ENCODE measurements at places on chromosomes 6 and 20.
A peak's percentile ranks its signal among the peaks of the same experiment; 100 is the strongest.

DNA sequence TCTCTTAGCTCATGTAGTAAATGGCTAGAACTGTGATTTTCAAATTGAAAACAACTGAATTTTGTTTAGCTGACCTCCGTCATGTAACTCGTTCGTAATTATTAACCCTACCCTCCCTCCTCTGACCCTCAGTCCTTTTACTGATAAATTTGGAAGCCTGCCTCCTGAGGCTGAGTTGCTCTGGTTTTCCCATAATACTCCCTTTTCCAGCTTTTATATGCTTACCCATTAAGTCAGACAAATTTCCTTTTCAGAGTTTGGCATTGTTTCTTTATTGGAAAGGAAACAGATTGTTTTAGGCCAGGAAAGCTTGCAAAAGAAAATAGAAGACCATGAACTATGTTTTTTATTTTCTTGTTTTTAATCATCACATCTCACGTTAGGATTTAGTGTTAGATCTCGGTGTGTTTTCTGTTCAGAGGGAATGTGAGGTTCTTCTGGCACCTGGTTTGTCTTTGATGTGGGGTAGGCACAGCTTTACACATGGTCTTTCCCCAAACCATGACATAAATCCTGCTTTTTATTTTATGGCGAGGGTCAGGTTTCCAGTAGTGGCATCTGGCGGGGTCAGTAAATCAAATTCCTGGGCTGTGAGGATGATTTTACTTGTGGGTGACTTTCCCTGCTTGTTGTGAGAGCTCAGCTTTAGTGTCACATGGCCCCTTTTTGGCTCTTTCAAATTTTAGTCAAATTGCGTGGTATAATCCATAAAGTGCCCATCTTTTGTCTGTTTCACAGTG is 24.5 kb downstream of the PLCB4 start:
- peak; percentile 36 for DNase-seq

DNA sequence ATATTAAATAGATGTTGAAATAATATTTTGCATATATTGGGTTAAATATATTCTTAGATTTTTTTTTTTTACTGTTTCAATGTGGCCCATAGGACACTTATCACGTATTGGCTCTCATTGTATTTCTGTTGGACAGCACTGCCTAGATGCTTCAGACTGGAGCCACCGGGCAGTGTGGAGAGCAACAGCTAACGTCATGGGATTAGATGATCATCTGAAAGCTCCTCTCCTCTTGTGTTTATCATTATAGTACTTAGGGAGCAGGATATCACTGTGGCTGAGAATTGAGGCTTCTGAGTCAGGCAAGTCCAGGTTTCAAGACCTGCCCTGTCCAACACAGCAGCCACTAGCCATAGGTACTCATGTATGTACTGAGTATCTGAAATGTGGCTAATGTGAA is 87.4 kb downstream of the ZHX3 start:
- DNase-seq = no peak

DNA sequence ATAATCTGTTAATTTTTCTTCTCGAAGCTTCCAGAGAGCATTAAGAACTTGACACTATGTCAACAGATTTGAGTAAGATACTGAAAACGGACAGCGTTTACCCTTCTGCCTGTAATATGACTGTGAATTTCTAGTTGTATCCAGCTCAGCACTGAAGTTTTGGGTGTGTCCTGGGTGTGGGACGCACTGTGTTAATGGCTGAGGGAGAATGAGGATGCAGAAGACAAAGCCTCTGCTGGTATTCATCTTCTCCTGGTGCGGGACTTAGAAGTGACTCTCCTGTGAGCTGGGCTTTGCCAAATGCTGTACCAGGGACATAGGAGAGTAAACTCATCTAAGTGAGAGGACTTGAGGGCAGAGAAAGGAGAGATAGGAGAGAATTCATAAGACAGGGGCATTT is 90.3 kb upstream of the CLDN20 start:
- DNase-seq = no peak

- no peak for DNase-seq
These were observed 92.4 kb downstream of the DLGAP4 start for GRCh38 chr20:36398515-36398914.

GRCh38 chr6:80623066-80623815 is 516.8 kb downstream of the BCKDHB start:
- no peak for DNase-seq

- DNase-seq = no peak
These were observed 77.5 kb upstream of the KCNK16 start for GRCh38 chr6:39400026-39400425.

DNA sequence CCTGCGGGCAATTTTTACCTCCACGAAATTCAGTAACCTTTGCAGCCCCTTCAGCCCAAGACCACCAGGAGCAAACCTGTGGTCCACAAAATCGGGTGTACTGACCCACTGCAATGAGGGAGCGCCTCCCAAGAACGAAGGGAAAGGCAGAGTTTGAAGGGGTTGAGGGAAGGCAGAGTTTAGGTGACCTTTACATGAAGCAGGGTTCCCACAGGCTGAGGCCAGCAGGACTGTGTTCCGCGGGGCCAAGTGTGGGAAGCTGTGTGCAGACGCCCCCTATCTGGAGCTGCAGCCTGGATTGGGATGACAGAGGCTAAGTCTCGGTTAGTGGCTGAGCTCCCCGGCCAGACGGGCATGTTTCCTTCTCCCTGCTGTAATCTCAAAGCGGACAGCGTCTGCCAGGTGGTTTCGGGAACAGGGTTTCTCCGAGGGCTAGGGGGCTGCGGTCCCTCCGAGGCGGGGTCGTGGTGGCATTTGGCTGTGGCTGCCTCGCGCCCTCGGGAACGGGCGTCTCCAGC is 826 bp upstream of the PYGB start:
- DNase-seq = no peak

DNA sequence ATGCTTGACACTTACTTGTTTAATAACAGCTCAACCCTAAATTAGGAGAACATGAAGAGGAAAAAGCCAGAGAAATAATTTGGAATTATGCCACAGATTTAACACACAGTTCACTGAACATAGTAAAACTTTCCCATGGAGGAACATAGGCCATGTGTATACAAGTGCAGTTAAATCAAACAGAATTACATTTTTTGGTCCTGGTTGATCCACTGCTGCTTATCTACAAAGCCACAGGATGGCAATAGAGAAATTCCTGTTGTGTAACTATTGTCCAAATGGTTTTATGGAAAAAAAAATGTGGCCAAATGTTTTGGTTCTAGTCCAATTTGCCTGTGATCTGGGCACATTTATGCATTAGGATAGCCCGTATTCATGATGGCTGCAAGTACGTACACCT is 136.8 kb downstream of the ALDH8A1 start:
- no peak for DNase-seq

- DNase-seq = no peak
These were observed 48.5 kb downstream of the TRIM27 start for GRCh38 chr6:28875191-28875747.

DNA sequence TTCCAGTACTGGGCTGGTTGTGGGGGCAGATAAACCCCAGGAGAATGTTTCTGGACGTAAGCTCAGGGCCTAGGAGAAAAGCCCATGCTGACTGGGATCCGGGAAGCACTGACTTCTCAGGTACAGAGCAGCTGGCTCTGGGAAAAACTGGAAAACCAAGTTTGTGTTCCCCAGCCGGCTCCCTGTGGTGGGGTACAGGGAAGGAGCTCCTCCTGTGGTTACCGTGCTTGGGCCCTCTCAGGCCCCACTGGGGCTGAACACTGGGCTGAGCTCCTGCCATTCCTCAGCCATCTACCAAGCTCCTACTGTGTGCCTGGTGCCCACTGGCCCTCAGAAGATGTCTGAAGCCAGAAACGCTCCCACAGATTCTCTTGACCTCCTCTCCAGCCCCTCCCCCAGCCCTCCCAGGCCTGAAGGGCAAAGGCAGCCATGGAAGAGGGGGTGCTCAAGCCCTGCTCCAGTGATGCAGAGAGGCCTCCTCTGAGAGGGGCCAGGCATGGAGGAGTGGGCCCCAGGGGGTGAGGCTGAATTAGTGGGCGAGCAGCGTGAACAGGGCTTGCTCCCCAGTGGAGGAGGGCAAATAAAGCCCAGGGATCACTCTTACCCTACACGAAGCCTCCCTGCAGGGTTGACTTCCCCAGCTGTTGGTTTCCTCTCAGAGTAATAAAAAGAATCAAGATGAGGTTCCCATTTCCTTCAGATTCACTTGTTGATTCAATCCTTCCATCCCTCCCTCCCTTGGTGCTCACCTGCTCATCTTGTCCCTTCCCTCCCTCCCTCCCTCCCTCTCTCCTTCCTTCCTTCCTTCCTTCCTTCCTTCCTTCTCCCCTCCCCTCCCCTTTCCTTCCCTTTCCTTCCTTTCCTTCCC is 100.0 kb downstream of the VEGFA start:
- DNase-seq = no peak

- DNase-seq = no peak
These were observed 93.8 kb downstream of the MLIP start for GRCh38 chr6:54204921-54205591.

GRCh38 chr20:25692499-25692898 is 4.2 kb downstream of the ZNF337 start:
- no peak for DNase-seq

- no peak for DNase-seq
These were observed 58.2 kb downstream of the NFATC2 start for GRCh38 chr20:51484141-51484815.

- DNase-seq = no peak
These were observed 9.7 kb downstream of the COL12A1 start for GRCh38 chr6:75196081-75196687.
